Stimulated activated CD4-positive, alpha-beta T cell treated with anti-CD3 and anti-CD28 coated beads, Interleukin-1b, Interleukin-23, amount 100 ng/mL, for 1 hour (primary cell): ENCODE measurements at places on chromosomes 13 and 19.

GRCh38 chr19:56377105-56377924 is 16.0 kb downstream of the ZNF582 start:
- DNase-seq, result no peak

- DNase-seq, result no peak
These were observed 1.8 kb downstream of the TMEM259 start for GRCh38 chr19:1018932-1019615.

DNA sequence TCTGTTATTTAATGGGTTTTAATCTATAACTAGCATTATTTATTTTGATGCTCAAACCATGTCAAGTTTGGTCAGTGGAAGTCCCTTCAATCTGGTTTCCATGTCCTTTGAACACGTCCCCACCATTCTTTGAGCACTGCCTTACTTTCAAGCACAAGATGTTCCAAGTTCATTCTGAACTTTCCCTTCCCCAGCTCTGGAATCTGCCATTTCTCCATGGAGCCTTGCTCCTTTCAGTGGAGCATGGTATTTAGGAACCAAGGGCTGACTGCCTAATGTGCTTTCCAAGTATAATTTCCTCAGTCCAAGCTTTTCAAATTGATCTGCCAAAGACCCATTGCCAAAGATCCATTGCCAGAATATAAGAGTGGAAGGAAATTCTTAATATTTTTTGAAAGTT is 1.1 kb upstream of the ZNF546 start:
- no peak for DNase-seq

DNA sequence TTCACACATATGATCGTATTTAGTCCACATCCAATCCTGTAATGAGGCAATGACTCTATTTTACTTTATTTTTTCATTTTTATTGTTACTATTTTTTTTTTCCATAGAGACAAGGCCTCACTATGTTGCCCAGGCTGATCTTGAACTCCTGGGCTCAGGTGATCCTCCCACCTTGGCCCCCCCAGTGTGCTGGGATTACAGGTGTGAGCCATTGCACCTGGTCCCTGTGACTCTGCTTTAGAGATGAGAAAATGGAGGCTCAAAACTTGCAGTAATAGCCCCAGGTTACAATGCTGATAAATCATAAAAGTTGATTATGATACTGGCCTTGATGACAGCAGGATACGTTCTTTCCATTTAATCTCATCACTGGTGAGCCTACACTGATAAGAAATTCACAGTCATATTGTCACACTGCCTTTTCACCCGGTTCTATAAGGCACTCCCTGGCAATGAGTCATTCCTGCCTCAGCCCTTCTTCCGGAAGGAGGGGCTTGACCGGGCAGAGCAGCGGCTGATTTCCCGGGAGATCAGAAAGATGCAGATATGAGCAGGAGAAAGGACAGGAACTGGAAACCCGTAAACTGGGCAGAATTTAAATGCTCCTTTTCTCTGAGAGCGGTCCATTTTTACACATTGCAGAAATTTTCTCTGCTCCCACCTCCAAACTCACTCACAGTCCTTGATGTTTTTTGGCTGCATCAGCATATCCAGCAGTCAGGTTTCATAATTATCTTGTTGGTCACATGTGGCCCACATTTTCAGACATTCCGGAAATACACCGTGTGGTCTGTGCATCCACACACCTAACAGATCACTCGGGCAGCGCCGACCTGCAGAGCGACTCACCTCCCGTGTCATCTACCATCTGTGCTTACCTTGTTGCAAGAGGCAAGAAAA is 616.4 kb downstream of the EFNB2 start:
- DNase-seq, result no peak

DNA sequence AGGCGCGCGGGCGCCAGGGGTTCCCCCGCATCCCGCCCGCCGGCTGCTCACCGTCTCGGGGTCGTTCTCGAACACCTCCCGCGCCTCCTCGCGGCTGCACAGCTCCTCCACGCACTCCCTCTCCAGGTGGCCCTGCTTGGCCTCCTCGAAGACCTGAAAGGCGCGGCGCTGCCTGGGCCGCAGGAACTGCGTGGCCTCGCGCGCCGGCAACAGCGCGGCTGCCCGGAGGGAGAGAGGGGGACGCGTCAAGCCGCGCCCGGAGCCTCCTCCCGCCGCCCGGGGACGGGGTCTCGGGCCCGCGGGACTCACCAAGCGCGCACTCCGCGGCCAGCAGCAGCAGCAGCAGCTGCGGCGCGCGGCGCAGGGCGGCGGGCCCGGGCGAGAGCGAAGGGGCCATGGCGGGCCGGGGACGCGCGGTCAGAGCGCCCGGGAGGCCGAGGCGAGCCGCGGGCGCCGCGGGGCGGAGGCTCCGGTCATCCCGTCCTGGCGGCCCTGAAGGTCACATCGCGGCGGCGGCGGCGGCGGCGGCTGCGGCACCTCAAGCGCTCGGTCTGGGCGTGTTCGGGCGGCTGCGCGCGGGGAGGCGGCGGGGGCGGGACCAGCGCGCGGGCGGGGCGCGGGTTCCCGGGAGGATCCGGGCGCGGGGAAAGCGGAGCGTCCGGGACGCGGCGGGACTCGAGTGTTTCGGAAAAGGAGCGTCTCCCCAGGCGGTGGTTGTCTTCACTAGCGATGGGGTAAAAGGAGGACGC is at the start of gene GAS6:
TSS of gene GAS6 (minus strand) at position 553 of the 749 bp plus-strand sequence. CDS start at position 397, 156 bp downstream.
- no peak for DNase-seq
